Activated T-helper 9 cell treated with anti-CD3 and anti-CD28 coated beads, Interleukin-2, amount 50 U/mL, for 16 hours (primary cell): ENCODE measurements at places on chromosomes 2 and 18.

DNA sequence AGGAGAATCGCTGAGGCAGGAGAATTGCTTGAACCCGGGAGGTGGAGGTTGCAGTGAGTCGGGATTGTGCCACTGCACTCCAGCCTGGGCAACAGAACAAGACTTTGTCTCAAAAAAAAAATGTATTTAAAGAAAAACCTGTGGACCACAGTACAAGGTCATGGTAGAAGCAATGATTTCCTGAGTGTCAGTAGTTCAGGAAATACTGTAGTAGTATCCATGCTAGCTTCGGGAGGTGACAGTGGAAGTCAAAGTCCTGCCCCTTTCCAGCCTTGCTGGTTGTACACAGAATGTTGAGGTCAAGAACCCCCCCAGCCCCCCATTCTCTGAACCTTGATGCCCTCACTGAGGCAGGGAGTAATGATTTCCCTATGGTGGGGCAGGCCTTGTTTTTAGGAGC lies 56.6 kb downstream of the INPP4A start:
- DNase-seq: no peak

GRCh38 chr2:167240671-167241070 lies 352.4 kb downstream of the XIRP2 start:
- no peak for DNase-seq

- DNase-seq: no peak
Measured at GRCh38 chr2:1625281-1626001, 118.9 kb downstream of the PXDN start.

DNA sequence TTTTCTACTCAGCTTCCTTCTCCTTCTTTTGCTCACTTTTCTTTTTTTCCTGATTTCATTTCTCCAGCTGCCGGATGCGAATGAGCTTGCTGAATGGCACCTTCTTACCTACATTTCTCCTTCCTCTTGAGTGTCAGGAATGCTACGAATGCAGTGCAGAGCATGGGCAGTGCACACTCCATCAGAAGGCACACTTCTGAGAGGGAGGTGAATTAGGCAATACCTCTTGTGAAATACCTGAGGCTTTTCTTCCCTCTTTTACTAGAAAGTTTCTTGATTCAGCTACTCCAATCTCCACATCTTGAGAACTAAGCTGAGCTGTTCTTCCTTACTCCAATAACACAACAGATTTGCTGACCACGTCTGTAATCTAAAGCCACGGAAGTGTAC lies 51.1 kb downstream of the PLEKHM3 start:
- no peak for DNase-seq

GRCh38 chr2:237198164-237198855 lies 112.6 kb downstream of the COPS8 start:
- DNase-seq: no peak

GRCh38 chr18:10247021-10247741 lies 207.3 kb upstream of the APCDD1 start:
- no peak for DNase-seq
